ENCODE measurements at places on chromosomes 5 and 9. TPM values are rescaled to one million over a fixed set of nuclear protein-coding genes. Genes with fewer than 3 reads are reported as not detected.

Gene SLCO6A1
- 0.21 TPM for total RNA-seq

Gene PLEKHG4B
- not detected for total RNA-seq

Gene PROB1
- total RNA-seq = 1.4 TPM

Gene C9
- not detected for total RNA-seq

Gene PCDHGA7
- total RNA-seq = under 0.01 TPM

Gene CDKN2B
- total RNA-seq = 124 TPM

Gene C5orf52
- total RNA-seq = not detected

Gene SHB
- 17.1 TPM for total RNA-seq

Gene GFPT2
- under 0.01 TPM for total RNA-seq

Gene ZDHHC11
- 5.0 TPM for total RNA-seq

Gene FBN2
- total RNA-seq = 182 TPM

Gene CARD6
- 8.5 TPM for total RNA-seq

Gene MVB12B
- total RNA-seq = 2.0 TPM

Gene DNAJC21
- 66.3 TPM for total RNA-seq
